Kidney (tissue), 22 donors: ENCODE measurements at places on chromosomes 2 and 18.

DNA sequence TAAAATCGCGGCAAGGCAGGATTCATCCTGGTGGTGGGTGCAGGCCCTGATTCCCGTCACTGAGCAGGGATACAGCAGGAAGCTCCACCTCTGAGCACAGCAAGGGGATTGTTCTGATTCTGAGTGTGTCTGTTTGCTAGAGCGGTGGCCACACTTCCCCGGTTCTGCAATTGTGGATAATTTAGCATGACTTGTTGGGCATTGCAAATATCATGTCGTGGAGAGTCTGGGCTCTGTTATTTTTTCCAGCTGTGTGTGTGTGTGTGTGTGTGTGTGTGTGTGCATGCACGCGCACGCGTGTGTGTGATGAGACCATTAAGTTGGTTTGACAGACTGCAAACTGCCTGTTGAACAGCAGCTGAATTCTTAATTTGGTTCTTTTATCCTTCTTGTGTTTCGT lies 4.1 kb upstream of the TMEM18 start:
- no peak for DNase-seq

GRCh38 chr2:72081451-72081850 lies 66.2 kb downstream of the CYP26B1 start:
- DNase-seq = no peak

GRCh38 chr2:108268001-108268400 lies 20.7 kb upstream of the SULT1C2 start:
- no peak for DNase-seq

GRCh38 chr18:72160510-72161445 lies 383.4 kb downstream of the CBLN2 start:
- DNase-seq = no peak

DNA sequence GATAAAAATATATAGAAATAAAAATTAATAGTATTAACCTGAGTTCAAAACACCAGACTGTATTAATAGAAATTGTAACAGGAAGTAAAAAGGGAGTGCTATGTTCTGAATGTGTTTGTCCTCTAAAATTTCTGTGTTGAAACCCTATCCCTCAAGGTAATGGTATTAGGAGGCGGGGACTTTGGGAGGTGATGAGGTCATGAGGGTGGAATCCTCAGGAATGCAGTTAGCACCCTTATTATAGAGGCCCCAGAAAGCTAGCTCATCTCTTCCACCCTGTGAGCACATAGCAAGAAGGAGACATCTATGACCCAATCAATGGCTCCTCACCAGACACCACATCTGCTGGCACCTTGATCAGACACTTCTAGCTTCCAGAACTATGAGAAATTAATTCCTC lies 124.5 kb downstream of the CMPK2 start:
- no peak for DNase-seq

DNA sequence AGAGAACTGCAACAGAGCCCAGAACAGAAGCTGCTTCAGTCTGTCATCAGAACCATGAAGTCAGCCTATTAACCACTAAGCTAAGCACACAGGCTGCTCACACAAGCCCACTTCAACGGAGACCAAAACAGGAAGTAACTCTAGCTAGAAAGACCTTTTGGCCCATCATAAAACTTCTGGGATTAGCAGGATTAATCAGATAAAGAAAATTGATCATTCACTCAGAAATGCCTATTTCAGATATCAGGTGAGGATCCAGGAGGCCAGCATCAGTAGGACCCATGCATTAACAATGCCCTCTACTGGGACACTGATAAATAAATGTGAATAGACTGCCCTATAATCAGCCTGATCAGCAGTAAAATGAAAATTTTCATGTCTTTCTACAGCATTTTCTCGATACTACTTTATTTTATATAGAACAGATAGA lies 101.4 kb downstream of the WDPCP start:
- DNase-seq = no peak

GRCh38 chr18:68984342-68984741 lies 186.5 kb downstream of the CCDC102B start:
- DNase-seq = no peak

GRCh38 chr2:227597998-227598397 lies 695 bp upstream of the SCYGR2 start:
- DNase-seq = peak; percentile 12

GRCh38 chr2:171568089-171568488 lies 45.8 kb downstream of the CYBRD1 start:
- DNase-seq = no peak

GRCh38 chr2:188785490-188785889 lies 188.7 kb upstream of the COL3A1 start:
- no peak for DNase-seq

GRCh38 chr2:30039101-30039500 lies 107.7 kb upstream of the YPEL5 start:
- DNase-seq = peak; percentile 39

DNA sequence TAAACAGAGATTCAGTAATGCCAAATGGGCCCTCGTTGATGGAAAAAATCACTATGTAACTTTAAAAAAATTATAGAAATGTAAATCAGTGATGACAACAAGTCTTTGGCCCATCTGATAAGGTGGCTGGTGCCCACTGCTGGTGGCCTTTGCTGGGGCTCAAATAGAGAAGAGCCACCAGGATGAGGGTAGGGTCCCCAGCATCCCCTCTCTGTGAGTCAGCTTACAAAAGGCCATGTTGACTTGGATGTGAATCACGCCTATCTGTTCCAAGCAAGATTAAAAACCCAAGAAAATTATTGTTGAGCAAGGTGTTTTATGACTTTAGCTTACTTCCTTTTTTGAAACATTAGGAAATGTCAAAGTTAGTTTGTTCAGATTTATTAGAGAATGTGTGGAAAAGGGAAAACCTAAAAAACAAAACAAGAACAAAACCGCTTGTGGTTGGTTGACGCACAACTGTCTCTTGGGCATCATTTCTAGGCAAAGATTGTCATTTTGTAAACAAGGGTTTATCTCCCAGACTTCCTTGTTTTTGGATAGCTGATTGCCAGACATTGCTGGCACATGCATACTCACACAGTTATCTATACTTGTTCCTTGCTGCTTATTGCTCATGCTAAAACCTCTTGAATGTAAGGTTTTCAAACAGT lies 53.7 kb upstream of the ZNF396 start:
- DNase-seq = no peak

DNA sequence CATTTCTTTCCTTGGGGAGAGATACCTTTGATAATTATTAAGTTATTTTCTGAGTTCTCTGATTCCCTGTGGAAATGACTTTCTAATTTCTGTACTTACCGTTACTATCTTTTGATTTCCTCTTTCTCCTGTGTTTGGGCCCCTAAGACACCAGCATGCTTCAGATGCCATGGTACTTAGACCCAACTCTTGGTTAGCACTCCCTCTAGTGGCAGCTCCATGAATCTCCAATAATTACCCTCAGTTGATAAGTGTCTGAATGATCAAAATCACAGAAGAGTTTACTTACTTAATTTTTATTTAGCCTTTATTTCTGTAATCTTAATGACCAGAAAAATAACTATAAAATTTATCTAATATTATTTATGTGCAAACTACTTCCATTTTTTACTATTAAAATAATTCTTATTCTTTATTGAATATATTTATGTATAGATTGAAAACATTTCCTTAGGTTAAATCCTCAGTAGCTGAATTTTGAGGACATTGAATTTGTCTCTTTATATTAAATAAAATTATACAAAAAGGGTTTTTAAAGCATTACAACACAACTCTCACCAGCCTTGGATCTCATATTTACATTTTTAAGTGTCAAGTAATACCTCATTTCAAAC lies 300.4 kb downstream of the KCNS3 start:
- no peak for DNase-seq

GRCh38 chr18:74748809-74749208 lies 151.1 kb downstream of the ZNF407 start:
- peak; percentile 81 for DNase-seq

DNA sequence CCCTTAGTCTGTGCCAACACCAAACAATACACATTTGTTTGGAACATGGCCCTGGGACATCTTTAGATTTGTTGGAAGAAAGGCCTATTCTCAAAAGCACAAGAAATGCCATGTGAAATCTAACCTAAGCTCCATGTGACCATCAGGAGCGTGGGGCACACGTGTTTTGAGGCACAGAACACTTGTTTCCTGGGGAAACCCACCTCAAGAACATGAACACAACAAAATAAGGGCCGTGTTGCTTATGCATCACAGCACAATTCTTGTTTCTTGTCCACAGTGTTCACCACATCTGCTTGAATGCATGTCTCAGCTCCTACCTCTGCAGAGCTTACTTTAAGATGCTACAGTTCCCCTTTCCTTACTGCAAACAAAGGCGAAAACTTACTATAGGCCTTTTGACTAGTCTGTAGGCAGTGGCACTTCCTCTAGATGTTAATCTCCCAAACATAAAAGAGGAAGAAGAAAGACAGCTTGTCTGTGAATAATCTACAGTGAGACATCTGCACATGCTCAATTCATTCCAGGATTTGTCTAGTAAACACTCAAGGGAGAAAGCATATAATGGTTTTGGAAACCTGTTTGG lies 165.0 kb downstream of the ANKRD44 start:
- DNase-seq = no peak

- DNase-seq = no peak
These were observed 82.1 kb downstream of the ZFP36L2 start for GRCh38 chr2:43144263-43144662.

GRCh38 chr18:38886861-38887670 lies 1321.5 kb upstream of the CELF4 start:
- DNase-seq = no peak

GRCh38 chr2:220300806-220301205 lies 673.4 kb downstream of the SLC4A3 start:
- DNase-seq = no peak

DNA sequence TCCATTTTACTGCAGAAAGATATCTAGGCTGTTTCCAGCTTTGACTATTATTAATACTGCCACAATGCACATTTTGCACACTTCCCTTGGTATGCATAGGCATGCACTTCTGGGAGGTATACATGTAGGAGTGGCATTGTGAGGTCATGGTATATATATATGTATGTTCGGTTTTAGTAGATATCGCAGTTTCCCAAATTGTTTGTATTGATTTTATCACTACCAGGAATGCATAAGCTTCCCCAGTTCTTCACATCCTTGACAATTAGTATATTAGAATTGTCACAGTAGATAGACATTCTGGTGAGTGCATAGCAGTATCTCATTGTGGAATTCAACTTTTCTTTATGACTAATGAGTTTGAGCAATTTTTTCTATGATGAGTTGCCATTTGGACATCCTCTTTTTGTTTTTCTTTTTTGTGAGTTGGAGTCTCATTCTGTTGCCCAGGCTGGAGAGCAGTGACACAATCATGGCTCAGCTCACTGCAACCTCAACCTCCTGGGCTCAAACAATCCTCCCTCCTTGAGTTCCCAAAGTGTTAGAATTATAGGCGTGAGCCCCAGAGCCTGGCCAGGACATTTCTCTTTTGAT lies 4.2 kb upstream of the GRB14 start:
- no peak for DNase-seq

DNA sequence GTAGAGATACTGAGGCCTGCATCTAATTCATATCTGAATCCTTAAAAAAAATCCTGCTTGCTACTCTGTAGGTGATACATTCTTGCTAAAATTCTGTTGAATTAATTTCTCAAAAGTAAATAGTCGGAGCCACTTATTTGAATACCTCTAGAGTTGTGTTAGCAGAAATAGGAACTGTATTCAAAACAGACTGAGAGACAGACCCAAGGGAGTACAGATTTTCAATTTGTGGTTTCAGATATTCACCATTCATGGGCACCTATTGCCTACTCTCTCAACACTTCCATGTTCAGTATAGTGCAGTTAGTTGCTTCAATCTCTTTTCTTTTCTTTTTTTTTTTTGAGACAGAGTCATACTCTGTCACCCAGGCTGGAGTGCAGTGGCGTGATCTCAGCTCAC lies 46.6 kb upstream of the CTLA4 start:
- DNase-seq = no peak

DNA sequence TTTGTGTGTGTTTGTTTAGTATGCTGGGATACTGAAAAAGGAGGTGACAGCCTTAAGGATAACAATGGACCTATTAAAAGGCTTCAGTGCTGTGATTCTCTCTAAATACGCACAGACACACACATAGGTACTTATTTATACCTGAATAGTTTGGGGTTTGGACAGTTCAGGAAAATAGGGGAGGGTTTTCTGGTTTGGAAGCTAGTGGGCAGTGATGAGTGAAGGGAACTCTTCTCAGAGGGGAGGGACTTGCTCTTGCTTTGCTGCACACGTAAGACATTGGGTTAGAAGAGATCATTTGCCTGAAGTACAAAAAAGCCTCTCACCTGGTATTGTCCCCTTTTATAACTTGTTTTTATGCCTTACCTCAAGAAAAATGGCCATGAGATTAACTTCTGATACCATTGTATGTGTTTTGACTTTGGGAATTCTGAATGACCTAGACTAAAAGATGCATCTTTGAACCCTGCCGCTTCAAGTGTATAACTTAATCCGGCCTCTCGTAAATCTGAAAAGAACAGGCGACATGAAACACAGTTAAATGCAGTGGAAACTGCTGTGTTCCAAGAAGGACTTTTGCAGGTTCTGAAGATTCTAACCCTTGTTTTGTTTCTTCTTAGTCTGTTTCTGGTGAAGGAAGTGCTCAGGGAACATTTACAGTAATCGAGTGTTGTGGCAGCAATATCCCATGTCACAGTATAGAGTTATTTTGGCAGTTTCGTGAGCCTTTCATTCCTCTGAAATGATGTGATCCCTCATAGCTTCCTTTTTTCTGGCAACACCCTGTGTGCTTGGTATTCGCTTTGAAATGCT lies 2.5 kb downstream of the CRIM1 start:
- peak; percentile 81 for DNase-seq

- DNase-seq = no peak
These were observed 64.0 kb downstream of the RAB31 start for GRCh38 chr18:9771977-9772660.

DNA sequence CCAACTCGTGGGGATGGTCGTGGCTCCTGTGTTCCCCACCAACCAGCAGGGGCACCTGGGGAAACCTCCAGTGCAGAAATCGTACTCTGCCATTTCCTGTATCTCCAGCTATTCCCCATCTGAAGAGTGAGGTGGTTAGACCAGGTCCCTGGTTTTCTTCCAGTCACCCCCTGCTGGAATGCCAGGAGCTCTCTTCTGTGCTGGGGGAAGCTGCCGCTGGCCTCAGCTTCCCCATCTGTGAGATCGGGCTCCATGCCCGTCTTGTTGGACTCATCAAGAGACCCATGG lies 119.7 kb downstream of the INHBB start:
- no peak for DNase-seq

DNA sequence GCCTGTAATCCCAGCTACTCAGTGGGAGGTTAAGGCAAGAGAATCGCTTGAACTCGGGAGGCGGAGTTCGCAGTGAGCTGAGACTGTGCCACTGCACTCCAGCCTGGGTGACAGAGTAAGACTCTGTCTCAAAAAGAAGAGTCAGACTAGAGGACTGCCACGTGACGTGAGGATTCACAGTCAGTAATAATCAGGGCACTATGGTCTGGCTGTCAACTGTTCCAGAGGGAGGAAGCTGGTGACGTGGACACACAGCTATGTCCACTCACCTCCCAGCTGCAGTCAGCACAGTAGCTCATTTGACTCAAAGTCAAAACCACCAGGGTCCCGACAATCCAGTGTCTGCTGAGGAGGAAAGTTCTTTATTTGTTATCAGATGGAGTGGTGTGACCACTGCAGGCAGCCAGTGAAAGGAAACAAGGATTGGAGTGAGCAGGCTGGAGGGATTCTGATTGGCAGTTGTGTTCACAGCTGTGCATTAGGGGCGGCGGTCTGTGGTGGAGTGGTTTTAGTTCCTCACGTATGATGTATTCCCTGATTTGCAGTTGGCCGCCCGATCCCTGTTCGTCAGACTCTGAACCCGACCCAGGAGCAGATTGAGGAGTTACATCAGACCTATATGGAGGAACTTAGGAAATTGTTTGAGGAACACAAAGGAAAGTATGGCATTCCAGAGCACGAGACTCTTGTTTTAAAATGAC lies 37.9 kb downstream of the MOGAT1 start:
- DNase-seq = peak; percentile 67

- DNase-seq = peak; percentile 27
These were observed 31.4 kb downstream of the NPPC start for GRCh38 chr2:231894566-231895380.
